ENCODE measurements at places on chromosomes 2 and 18.

GRCh38 chr2:68317971-68318913, 1.5 kb downstream of the CNRIP1 start:
- DNase-seq: no peak

DNA sequence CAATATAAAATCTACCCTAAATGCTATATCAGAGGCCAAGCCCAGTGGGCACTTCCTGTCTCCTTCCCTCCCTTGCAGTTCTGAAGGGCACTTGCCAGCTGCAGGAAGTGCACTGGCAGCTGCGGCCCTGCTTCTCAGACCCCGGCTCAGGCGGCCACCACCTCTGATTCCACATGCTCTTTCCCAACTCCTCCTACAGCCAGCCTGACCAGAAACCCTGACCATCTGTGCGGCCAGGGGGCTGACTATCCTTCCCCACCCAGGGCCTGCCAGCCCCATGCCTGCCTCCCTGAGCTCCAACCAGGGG, 88.6 kb downstream of the ZBTB7C start:
- no peak for DNase-seq

DNA sequence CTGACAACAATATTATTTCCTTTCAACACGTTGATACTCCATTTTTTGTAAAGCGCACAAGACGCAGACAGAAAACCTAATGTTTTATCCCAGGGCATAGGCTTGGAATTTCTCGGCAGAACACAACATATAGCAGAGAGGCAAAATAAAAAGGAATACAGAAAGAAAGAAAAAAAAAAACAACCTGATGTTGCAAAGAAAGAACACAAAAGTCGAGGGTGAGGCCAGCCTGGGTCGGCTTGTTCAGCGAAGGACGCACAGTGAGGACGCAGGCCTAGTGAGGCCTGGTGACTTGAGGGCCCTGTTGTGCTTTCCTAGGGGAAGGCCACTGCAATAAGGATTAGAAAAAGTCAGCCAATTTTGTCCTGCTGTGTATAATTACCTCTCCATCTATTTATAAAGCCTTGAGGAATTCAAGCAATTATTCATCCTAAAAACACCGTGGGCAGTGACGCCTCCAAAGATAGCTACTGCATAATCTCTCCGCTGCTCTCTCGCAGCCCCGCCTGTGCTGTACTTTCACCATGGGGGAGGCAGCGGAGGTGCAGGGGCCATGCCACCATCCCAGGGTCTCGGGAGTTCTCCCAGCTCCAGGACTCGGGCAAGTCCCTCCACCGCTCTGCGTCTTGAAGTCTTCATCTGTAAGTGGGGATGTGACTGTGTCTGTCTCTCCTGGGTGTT, 61.9 kb upstream of the SH3RF3 start:
- no peak for DNase-seq

DNA sequence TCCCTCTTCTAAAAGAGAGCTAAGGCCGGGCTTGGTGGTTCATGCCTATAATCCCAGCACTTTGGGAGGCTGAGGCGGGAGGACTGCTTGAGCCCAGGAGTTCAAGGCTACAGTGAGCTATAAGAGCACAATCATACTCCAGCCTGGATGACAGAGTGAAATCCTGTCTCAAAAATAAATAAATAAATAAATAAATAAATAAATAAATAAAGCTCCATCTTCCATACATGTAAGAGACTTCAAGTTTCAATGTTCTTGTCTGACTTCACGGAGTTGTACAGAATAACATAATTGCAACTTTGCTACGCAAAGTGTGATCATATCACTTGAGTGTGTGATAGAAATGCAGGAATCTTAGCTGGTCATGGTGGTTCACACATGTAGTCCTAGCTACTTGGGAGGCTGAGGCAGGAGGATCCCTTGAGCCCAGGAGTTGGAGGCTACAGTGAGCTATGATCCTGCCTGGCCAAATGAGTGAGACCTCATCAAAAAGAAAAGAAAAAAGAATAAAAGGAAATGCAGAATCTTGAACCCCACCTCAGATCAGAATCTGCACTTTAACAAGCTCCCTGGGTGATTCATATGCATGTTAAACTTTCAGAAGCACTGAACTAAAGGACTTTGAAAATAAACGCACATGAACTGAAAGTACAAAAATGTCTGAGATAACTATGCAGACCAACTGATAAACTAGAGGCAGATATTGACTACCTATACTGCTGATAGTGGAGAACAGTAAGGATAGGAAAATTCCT, 123.7 kb upstream of the SP3 start:
- DNase-seq: no peak

GRCh38 chr2:175167076-175167791, 769 bp downstream of the ATF2 start:
- DNase-seq: no peak

GRCh38 chr2:171181064-171182049, 20.7 kb upstream of the TLK1 start:
- DNase-seq: no peak

GRCh38 chr2:28129955-28130695, 239.6 kb downstream of the BABAM2 start:
- DNase-seq: no peak

GRCh38 chr2:950080-950966, at the start of gene SNTG2:
Gene SNTG2 (plus strand): TSS chr2:950849. CDS start chr2:950997, 148 bp downstream.
- DNase-seq: peak; percentile 19

- no peak for DNase-seq
Observed at GRCh38 chr2:207771421-207771820, 1.7 kb upstream of the FZD5 start.

GRCh38 chr18:43661570-43661969, 384.3 kb upstream of the SYT4 start:
- DNase-seq: no peak

DNA sequence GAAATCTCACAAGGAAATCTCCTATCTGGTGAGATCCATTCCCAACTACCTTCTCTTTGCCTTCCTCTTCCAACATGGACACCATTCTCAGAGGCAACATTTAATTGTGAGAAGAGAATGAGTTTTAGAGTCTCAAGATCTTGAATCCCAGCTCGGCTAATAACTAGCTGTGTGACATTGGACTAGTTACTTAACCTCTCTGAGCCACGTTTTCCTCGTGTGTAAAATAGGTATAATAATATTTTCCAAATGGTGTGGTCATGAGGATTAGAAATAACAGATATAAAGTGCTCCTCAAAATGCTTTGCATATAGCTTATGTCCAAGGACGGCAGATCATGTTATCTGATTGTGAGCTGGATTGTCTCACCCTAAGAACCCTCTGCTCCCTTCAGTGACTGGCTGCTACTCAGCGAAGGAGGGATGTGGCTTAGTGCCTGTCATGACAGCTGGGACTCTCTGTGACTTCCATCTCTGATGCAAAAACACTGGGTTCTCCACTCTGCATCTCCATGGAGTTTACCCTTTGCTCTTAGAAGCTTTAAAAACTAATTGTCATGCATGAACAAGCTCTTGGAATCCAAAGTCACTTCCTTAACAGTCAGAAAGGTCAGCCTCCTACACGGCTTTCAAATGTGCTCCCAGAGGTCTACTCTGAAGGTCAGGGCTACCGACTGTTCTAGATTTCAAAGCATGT, 38.4 kb upstream of the MRPL19 start:
- no peak for DNase-seq

DNA sequence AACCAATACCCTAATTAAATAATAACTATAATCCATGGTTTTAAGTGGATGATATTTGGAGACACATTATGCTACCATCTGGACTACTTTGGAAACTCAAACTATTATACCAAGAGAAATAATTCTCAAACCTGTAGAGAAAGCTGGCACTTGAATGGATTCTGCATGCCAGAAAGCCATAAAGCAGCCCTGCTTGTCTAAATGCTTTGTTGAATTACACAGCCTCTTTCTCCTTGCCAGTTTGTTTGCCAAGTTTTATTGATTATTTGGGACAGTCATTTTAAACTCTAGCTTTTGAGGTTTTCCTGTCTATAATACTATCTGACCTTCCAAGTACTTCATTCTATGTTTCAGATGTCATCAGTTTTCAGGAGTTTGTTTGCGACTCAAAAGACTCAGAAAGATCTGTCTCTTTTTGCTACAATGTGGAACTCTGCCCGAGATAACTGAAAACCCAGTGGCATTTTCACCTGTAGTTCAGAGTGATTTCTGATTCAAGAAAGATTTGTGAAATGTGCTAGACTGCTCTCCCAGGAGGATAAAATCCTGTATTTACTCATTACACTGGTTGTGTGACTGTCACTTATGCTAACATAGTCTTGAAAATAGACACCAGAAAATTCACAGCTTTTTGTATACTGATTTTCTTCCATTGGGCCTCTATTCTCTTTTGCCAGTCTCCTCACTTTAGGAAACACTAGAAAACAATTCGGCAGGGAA, 29.2 kb upstream of the MBOAT2 start:
- no peak for DNase-seq

- no peak for DNase-seq
Observed at GRCh38 chr2:18362696-18363095, 197.8 kb downstream of the RDH14 start.

- DNase-seq: no peak
Observed at GRCh38 chr2:37377187-37377532, 32.7 kb downstream of the QPCT start.

GRCh38 chr2:76251342-76251741, 540.6 kb upstream of the GCFC2 start:
- no peak for DNase-seq

GRCh38 chr2:115560666-115561065, 1118.2 kb downstream of the DPP10 start:
- no peak for DNase-seq

DNA sequence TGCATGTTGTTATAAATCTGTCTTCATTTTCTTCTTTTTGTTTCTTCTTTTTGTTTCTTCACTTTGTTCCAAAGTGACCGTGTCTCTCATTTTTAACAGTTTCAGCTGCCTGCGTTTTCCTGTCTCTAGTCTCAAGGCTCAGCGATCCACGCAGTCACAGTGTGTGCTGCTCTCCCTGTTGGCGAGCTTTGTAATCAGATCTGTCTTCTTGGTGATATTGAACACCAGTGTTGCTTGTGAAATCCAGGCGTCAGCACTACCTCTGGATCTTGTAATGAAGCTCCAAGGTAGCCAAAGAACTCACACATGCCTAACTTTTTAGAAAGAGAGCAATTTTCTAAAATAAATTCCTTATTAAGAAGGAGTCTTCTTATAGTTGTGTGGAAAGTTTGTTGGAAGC, 13.2 kb downstream of the SNTG2 start:
- no peak for DNase-seq

- no peak for DNase-seq
Observed at GRCh38 chr2:211751848-211752247, 786.8 kb downstream of the ERBB4 start.

DNA sequence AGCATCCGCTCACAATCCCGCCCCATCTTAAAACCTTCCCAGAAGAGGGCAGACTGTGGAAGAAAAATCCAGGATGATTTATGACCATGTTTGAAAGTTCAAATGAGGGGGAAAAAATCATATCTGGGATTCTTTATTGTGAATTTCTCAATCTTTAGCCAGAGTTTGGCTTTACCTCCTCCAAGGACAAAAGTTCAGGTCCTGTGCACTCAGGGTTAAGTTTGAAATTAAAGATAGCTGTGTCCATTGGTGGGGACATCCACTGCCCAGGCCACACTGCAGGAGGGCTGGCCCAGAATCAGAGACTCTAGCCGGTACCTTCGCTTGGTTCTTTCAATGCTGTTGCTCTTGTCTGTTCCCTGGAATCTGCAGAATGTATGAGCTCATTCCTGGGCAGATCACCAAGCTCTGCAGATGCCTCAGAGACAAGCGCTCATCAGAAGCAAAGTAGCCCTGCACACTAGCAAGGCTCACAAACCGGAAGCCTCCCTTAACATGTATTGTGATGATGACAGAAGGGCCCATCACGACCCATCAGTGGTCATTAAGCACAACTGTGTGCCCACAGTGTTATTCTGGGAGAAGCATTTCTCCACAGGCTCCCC, 375.3 kb upstream of the KLHL29 start:
- DNase-seq: no peak

DNA sequence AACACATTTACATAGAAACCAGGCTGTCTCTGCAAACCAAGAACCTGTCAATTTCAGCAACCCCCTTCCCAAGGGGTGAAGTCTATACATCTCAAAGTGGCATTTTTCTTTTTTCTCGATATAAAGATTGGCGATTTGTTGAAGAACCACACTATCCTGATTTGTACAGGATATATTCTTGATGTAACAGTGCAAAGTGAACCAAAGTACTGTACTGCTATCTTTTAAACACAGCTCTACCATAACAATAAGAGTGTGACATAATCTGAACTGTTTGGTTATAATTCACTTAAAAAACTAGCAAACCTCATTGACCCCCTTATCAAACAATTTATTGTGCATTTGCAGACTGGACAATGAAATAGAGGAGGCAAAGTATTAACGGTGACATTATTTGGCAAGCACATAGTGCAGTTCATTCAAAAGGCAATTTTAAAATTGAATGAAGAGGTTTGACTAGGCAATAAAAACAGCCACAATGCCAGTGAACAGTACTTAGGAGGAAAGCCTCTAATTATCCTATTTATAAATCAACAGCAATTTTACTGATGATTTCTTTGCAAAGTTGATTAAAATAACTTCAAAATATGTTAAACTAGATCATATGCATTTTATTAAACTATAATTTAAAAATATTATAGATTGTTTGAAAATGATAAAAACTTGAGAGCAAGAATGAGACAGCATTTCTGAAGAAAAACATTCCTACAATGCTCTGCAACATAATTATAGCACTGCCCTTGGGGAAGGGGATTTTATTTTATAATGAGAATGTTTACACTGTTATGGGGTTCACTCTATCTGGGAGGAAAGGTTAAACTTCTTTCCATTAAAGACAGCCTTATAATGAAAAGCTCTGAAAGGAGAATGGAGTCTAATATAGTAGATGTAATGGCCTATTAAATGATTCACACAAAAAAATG, 440.9 kb downstream of the ZEB2 start:
- no peak for DNase-seq

DNA sequence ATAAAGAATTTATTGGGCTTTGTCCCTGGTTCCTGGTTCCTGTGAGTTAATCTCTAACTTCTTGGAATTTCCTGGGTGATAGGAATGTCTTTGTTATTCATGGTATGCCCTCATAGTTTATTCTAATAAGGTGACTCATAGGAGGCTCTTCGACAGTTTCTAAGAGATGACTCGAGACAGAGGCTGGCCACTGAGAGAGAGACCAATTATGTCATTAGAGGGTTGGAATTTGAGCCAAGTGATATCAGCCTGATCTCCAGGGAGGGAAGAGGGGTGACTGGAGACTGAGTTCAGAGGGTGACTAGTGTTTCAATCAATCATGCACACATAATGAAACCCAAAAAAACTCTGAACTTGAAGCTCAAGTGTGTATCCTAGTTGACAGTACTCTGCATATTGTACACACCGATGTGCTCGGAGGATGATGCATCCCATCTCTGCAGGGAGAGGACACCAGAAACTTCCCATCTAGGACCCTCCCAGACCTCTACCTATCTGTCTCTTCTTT, 185.7 kb downstream of the MTCL1 start:
- no peak for DNase-seq

Data from CD4-positive, alpha-beta T cell treated with Interleukin-15 for 4 hours (primary cell).